Adrenal gland (tissue), 19 donors: ENCODE measurements at places on chromosomes 7 and 10.

GRCh38 chr10:14954001-14954770, at the start of gene DCLRE1C:
TSS of gene DCLRE1C (minus strand) at chr10:14954096. CDS start at chr10:14954010, 86 bp downstream.
- peak; percentile 93 for DNase-seq

DNA sequence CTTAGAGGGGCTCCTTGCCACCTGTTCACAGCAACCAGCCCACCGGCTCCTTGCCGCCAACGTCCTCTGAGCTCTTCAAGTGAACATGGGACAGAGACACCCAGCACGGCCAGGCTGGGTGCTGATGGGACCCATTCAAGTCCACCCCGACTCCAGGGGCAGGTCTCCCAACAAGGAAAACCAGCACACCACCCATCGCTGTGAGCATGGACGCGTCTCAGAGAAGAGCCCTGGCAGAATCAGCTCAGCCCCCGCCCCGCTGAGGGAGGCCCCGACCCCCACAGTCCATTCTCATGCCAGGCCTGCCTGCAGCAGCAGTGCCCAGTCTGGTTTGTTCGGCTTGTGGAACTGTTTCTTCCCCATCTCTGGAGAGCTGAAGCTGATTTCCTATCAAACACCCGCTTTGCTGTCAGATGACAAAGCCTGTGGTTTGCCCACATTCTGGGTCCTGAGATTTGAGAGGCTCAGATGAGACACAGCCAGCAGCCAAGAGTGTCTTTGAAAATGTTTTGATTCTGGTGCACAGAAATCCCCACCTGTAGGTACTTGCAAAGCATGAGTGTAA, 216.6 kb downstream of the ZMYND11 start:
- peak; percentile 6 for DNase-seq

- no peak for DNase-seq
Observed at GRCh38 chr7:1359681-1360485, 99.4 kb downstream of the MICALL2 start.

- no peak for DNase-seq
Observed at GRCh38 chr7:80843018-80843677, 75.7 kb downstream of the SEMA3C start.

DNA sequence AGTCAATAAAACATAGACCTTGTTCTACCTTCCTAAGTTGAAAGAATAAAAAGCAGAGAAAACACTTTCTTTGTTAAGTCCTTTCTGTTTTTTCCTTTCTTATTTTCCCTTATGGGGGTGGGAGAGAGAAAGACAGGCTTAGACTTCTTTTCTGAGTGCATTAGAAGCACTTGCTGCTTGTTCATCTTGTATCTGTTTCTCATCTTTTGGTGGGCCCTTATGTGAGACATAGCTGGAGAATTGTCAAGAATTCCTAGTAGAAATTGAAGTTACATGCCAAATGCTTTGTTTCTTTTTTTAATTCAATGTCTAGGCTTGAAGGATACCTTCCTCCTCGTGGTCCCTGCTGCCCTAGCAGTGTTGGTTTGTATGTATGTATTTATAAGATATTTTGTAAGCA, 6.7 kb downstream of the EIF4EBP2 start:
- DNase-seq = no peak

DNA sequence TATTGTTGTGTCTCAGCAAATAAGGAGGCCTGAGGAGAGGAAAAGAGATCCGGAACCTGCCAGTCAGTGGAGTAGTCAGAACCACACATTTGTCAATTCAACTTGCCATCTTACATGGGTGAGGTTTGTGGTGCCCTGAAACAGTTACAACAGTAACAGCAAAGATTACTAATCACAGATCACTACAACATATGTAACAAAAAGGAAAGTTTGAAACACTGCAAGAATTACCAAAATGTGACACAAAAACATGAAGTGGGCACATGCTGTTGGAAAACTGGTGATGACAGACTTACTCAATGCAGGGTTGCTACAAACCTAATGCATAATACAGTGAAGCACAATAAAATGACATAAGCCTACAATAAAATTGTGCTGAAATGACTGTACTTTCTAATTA, 89.4 kb downstream of the LRRN3 start:
- DNase-seq = no peak

GRCh38 chr10:83952314-83952713, 187.0 kb upstream of the GHITM start:
- DNase-seq = no peak

DNA sequence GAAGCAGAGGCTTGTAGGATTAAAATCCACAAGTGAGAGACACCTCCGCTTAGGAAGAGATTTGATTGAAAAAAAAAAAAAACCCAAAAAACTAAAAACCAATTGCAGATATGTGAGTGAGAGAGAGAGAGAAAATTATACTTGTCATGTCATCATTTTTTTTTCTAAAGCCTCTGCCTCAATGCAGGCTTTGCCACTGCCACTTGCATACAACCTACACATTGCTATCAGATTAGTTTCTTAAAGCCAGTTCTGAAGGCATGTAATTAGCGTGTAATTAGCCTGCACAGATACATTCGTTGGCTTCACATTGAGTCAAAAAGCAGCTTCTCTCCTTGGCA, 86.1 kb upstream of the MTPN start:
- DNase-seq = no peak

- no peak for DNase-seq
Observed at GRCh38 chr10:10364902-10365301, 652.8 kb upstream of the CELF2 start.
